ENCODE measurements at places on chromosomes 16 and 17.

DNA sequence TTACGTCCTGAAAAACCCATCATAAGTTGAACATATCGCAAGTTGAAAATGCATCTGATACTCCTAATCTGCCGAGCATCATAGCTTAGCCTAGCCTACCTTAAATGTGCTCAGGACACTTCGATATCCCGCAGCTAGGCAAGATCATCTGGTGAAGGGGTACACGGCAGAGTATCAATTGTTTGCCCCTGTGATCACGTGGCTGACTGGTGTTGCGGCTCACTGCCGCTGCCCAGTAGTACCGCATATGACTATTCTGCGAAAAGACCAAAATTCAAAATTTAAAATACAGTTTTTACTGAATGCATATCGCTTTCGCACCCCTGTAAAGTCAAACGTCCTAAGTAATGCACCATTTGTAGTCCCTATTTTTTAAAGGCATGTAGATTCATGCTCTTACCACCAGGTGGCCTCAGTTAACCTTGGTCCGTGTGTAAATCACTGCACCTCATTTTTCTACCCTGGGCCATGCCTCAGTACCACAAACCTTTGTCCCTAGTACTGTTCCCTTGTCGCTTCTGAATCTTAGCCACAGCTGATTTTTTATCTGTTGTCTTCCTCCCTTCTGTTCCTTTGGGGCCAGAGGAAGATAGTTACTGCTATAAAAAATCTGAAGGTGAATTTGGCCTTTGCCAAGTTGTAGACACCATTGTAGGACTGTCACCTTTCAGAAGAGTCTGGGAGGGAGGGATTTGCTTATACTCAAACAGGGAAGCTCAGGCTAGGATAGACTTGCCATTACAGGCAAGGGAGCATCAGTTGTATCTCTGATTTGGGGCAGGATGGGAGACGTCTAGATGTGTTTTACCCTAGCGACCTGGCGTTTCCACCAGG, 34.4 kb downstream of the WWP2 start:
- DNase-seq = no peak

GRCh38 chr17:8894673-8895578, 27.5 kb upstream of the PIK3R6 start:
- no peak for DNase-seq

DNA sequence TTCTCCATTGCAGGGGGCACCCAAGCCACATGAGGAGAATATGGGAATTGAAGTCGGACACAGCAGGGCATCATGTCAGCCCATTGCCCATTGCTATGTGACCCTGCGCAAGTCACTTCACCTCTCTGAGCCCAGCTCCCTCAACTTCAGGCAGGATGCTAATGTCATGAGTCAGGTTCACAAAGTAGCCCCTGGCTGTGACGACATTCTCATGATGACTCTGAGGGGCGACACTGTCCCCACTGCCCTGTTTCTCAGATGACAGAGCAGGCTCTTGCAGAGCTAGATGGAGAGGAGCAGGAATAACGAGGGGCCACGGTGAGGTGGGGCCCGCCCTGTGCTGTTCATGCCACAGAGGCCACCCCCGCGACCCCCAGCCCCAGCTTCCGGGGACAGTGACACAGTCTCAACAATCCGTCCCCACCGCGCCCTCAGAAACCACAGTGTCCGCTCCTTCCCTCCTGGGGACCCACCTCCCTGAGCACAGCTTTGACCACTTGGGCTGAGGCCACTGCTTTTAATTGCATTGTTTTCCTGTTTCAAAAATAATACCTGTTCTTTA, 13.2 kb upstream of the ZNF469 start:
- DNase-seq = no peak

GRCh38 chr16:82784573-82784968, 157.8 kb downstream of the CDH13 start:
- DNase-seq = no peak

GRCh38 chr16:47624563-47624962, 163.4 kb downstream of the PHKB start:
- DNase-seq = no peak
